A549 treated with Hydrocortisone at 1 μM for 4 hours (cell line): ENCODE measurements at places on chromosomes 3 and 15. TPM values are rescaled to one million over a fixed set of nuclear protein-coding genes. Genes with fewer than 3 reads are reported as not detected.

Gene CPLX3
- total RNA-seq, result 0.05 to 0.06 TPM in 2 of 5 replicates, not detected in the others

Gene PLS1
- 8.8 to 11.7 TPM (median 10.3 TPM) in 5 replicates for total RNA-seq

Gene GOLGA6A
- total RNA-seq, result 0.03 to 0.13 TPM (median 0.12 TPM) in 4 of 5 replicates, not detected in the other

Gene SLC9C1
- total RNA-seq, result not detected in 5 replicates

Gene ZCWPW2
- 0.25 TPM in 1 of 5 replicates, not detected in the others for total RNA-seq

Gene CTXN2
- 0.03 to 0.07 TPM in 2 of 5 replicates, not detected in the others for total RNA-seq
